ENCODE measurements at places on chromosomes 16 and 17.
A peak's percentile ranks its signal among the peaks of the same experiment; 100 is the strongest.

DNA sequence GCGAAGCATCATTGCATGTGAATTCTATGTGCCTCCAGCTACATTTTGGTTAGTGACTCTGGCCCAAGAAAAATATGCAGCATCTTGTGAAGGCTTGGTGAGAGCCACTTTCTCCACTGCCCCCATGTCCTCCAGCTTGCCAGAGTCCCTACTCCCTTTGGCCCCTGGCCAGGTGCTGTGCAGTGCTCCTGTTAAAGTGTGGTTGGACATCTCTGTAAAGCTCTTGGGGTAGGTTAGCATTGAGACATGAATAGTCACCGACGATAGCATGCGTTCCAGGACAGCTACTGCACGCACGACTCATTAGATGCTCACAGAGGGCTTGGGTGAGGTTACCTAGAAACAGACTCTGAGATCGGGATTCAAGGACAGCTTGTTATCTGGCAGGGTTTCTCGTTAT lies 48.6 kb downstream of the FOXL1 start:
- no peak for DNase-seq

DNA sequence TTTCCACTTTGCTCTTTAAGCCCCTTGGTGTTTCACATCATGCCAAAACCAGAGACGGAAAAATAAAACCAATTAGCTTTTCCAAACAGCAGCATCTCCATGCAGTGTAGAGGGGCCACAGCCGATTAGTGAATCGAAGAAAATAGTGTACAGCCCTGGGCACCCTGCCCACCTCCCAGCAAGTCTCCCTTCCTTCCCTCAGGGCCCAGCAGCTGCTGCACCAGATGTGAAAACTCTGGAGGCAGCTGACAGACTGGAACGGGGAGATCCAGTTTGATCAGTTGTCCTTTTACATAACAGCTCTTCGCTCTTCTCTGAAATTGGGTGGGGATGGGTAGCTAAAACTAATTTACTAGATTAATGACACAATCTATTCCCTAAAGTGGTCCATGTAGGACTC lies 19.3 kb downstream of the TMEM11 start:
- no peak for DNase-seq

DNA sequence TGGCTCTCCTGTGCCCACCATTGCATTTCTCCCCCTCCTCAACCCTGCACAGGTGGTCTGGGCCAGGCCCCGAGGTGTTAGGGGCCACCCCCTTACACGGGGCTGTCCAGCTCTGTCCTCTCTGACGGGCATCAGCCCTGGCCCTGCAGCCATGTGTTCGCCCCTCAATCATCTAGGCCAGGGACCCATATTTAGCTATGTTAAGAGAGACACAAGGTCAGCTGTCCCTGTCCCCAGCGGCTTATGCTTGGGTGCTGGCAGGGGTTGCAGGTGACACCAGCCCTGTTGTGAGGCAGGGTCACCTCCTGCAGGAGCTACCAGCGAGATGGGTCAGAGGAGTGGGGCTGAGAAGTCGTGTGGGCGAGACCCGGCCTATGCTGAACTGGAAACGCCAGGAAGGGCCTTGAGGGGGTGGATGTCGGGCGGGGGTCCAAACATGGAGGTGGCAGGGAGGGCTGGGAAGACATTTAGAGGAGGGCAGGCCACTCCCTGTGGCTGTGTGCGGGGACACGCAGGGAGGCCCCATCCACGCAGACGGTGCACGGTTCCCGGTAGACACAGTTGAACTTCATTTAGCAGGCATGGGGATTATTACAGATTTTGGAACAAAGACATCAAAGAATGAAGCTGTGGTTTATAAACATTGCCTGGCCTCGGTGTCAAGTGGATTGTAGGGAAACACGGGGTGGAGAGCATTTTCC lies 133.2 kb upstream of the CHMP6 start:
- no peak for DNase-seq

DNA sequence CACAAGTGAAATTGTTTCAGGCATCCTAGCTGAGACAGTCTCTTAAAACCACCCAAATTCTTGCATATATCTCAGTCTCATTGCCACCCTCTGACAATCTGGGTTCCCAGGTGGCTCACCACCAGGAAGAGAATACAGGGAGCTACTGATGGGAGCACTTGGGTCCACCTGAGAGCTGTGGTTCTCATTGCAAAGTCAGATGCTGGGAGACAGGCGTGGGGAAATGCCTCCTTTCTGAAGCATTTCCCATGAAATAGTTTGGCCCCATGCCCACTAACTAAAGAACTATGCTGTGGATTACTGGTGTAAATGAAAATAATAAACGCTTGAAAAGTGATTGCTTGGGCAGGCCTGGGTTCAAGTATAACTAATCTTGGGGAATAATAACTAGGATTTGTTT lies 70.3 kb downstream of the CMC2 start:
- DNase-seq, result no peak

GRCh38 chr17:60769327-60769726 lies 91.7 kb downstream of the BCAS3 start:
- peak; percentile 67 for DNase-seq

GRCh38 chr16:51003850-51004566 lies 147.1 kb downstream of the SALL1 start:
- DNase-seq, result no peak

- no peak for DNase-seq
These were observed 41.4 kb upstream of the MEIOC start for GRCh38 chr17:44614862-44615261.

GRCh38 chr17:44970136-44970741 lies 2.1 kb upstream of the C1QL1 start:
- DNase-seq, result no peak

DNA sequence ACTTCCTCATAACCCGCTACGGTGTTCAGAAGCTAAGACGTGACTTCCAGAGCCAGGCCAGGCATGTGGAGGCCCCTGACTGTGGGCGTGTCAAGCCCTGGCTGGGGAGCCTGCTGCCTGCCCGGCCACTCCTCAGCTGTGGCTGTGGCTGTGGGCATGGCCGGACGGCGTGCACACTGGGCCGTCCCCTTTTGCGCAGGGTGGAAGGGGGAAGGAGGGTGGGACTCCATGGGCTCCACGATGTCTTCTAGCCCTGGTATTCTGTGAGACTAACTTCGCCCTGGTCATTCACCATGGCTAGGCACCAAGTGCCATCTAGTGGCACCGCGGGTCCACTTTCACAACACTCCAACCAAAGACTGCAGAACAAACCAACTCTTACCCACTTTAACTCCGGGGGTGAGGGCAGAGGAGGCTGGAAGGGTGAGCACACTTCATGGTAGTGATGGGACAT lies 67.9 kb downstream of the N4BP1 start:
- DNase-seq, result no peak

DNA sequence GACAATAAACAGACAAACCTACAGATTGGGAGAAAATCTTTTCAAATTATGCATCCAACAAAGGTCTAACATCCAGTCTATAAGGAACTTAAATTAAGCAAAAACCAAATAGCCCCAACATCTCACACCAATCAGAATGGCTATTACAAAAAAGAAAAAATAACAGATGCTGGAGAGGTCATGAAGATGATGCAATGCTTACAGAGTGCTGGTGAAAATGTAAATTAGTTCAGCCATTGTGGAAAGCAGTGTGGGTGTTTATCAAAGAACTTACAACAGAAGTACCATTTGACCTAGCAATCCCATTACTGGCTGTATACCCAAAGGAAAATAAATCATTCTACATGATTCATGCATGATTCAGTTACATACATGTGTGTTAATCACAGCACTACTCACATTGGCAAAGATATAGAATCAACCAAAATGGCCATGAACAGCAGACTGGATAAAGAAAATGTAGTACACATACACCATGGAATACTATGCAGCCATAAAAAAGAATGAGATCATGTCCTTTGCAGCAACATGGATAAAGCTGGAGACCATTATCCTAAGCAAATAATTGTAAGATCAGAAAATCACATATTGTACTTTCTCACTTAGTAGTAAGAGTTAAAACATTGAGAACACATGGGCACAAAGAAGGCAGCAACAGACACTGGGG lies 223.9 kb upstream of the WSB1 start:
- no peak for DNase-seq

DNA sequence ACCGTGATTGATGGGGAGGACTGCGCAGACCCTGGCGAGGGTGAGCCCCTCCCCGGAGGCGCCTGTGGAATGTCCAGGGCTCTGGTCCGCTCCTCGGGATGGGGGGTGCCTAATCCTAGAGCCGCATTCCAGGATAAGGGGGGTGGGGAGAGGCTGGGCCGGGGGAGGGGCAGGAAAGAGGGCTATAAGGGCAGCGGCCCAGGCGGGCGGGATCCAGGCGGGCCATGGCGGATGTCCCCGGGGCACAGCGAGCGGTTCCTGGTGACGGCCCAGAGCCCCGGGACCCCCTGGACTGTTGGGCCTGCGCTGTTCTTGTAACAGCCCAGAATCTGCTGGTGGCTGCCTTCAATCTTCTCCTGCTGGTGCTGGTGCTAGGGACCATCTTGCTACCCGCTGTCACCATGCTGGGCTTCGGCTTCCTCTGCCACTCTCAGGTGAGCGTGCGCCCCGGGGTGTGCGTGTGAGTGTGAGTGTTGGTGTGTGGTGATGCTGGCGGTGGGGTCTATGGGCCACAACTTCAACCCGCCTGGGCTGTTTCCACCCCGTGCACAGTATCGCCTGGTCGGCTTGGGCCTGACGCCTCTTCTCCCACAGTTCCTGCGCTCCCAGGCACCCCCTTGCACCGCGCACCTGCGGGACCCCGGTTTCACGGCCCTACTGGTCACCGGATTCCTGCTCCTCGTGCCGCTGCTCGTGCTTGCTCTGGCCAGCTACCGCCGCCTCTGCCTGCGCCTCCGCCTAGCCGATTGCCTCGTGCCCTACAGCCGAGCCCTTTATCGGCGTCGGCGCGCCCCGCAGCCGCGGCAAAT lies at the start of gene TMEM88:
TSS of gene TMEM88 (plus strand) at position 216 of the 809 bp plus-strand sequence. CDS start at position 225, 9 bp downstream.
- no peak for DNase-seq

DNA sequence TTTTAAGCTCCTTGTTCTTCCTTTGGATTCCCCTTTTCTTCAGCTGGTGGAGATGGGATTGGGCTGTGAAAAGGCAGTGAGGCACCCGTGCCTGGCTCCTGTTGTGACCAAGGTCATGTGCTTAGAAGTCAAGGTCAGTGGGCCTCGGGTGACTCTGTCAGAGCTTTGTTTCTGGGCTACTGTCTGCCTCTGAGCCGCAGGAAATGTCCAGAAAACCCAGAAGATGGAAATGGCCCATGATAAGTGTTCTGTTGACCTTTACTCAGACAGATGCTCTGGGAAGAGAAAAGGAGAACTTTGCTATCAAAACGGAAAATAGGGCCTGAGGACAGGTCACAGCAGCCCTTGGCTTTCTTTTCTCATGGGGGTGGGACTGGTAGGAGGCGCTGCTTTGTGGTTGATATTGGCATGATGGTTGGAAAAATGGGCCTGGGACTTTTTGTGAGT lies 2.9 kb downstream of the ABCC1 start:
- no peak for DNase-seq

GRCh38 chr16:14072360-14072759 lies 1.2 kb downstream of the MRTFB start:
- DNase-seq, result no peak

DNA sequence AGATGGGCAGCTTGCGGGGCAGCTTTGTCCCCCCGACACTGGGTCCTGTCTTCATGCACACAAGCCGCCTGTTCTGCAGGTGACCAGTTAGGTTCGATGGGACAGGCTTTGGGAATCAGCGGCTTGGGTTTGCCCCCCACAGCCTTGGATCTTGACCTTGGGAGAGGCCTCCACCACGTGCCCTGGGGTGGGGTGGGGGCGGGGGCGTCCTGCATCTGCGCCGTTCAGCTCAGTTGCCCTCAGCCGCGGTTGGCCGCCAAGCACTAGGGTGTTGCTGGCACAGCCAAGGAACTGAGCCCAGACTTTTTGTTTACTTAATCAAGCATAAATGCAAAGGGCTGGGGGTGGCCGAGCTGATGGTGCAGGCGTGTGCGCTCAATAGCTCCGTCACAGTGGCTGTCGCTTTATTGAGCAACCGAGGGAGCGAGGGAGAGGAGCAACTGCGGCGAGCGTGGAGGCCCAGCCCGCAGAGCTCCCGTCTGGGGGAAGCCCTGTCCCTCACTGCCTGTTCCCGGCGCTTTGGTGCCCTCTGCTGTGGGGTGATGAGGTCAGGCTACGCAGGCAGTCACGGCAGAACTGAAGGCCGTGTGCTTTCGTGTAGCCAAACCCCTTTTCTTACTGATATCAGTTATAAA lies 33.9 kb downstream of the JPH3 start:
- DNase-seq, result peak; percentile 69
